ENCODE measurements at places on chromosomes 2 and 18.

DNA sequence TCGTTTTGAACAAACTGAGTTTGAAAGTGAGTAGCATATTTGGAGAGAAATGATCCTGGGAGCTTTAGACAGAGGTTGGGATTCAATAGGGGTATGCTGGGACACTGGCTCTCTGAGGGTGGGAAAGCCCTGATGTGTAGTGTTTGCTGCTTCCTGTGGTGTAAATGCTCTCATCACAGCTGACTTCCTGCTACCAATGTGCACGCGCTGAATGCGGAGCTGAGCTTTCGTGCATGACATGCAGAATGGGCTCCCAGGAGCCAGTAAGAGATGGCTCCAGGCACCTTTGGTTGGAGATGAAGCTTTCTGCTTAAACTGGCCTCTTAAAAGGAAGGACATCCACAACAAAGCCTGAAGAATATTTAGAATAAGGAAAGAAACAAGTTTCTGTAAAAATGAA, 224.1 kb upstream of the CCDC150 start:
- DNase-seq = peak; percentile 14

- DNase-seq = no peak
Measured at GRCh38 chr2:196594158-196594557, 45.4 kb upstream of the CCDC150 start.

DNA sequence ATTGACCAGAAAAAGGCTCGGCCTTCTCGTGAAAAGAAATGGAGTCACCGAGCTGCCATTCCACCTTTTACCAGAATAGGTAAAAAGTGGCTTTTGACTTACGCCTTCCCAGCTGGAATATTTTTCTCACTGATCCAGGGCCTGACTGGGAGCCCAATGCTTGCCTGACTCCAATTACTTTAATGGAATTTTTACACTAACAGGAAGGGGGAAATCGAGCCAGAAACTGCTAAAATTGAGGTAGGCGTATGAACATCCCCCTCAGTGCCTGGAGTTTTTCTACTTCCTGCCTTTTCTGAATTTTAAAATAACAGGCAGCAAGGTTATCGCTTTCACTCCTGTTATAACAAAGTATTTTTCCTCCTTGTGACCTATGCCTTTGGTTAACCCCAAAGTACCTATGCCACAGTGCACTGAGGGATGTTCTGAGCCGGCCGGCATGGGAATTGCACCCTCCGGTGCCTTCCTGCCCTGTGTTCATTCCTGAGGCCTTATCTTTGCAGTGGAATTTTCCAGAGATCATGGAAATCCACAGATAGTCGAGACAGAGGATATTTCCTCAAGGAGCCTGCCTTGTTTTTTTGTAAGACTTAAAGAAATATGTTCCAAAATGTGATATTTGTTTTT, 18.3 kb upstream of the RPL31 start:
- DNase-seq = no peak

DNA sequence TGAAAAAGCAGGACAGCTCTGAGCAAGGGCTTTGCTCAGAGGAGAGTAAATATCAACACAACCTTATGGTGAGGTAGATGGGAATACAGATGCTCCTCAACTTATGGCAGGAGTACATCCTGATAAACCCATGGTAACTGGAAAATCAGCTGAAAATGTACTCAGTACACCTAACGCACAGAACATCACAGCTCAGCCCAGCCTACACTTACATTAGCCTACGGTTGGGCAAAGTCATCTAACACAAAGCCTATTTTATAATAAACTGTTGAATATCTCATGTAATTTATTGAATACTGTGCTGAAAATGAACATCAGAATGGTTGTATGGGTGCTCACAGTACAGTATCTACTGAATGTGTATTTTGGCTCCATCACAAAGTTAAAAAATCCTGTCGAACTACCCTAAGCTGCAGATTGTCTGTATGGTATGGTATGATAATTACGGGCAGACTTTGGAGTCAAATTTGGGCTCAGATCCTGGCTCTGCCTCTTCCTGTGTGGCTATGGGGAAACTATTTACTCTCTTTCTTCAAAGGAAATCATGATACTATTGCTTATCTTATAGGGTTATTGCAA, 120.3 kb upstream of the LYPD1 start:
- DNase-seq = no peak

DNA sequence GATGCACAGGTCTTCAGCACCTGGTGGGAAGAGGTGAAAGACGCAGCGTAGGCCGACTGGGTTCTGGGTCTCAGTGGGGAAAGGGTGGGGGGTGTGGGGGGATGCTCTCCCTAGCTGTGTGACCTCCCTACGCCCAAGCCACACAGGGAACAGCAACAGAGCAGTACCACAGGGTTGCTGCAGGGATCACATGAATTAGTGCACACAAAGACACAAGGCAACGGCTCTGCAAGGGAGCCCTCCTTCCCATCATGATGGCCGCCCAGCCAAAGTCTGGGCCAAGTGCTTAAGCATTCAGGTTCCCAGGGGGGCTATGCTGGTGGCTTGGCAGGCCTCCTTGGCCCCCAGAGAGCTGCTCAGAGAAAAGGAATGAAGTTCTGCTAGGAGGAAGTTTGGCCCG, 28.2 kb upstream of the GBX2 start:
- DNase-seq = no peak

DNA sequence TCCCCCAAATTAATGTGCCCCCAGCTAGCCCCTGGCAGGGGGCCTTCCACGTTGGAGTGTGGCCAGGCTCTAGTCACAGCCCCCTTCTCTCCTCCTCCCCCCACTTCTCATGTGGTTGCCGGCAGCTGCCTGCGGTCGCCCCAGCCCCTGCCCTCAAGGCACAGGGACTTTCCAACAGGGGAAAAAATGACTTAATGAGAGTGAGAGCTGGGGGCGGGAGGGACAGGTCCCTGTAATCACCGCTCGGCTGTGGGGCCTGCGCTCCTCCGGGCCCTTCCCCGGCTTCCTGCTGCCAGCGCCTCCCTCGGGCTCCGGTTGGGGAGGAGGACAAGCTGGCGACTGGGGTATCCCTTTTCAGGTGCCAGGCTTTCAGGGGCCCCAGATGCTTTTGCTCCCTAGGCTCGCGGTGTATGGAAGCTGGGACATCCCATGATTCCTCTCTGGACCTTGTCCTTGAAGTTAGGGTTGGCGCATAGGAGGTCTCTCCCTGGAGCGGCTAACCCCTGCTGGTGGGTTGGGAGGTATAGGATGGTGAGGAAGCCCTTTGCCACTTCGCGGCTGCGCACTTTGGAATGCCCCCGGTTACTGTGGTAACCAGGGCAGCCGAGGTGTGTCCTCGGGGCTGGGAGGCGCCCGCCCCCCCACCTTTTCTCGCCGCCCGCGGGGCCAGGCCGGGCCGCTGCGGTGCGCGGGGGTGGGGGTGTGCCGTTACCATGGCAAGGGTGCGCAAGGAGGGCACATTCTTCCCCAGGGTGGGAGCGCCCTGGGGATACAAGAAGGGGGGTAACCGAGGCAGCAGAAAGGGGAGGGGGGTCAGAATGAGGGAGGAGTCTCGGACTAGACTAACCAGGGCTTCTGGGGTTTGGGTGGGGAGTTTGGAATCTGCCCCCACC, 16.1 kb downstream of the WNT10A start:
- peak; percentile 92 for DNase-seq

Data from stimulated activated CD4-positive, alpha-beta T cell treated with anti-CD3 and anti-CD28 coated beads, Interleukin-15, amount 100 ng/mL, for 24 hours (primary cell).